Neuronal stem cell (in vitro differentiated cells): ENCODE measurements at places on chromosomes 6 and 20.
A peak's percentile ranks its signal among the peaks of the same experiment; 100 is the strongest.

- DNase-seq = no peak
Measured at GRCh38 chr6:1600764-1601157, 9.0 kb upstream of the FOXC1 start.

- no peak for DNase-seq
Measured at GRCh38 chr6:102415891-102416290, 1022.4 kb downstream of the GRIK2 start.

DNA sequence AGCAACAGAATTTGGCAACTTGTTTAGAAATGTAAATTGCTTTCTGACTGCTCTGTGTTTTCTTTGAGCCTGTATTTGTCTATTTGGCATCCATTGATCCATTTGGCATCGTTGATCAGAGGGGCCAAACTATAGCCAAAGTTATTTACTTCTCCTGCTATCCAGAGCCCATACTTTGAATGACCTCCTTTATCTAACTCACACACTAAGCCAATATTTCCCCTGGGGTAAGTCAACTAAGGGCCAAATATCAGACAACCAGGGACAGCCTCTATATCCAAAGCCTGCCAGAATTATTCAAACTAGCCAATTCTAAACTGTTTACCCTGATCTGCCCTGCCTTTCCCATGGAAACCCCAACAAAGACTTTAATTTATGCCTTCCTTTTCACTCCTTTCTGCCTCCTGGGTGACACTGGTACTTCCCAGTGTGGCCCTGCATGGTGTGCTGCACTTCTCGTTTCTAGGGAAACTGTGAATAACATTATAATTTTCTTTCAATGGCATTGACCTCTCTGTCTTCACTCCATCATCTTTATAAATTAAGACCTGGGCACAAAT lies 19.8 kb upstream of the ZNF184 start:
- DNase-seq = no peak

- DNase-seq = no peak
Measured at GRCh38 chr6:151634336-151634720, 140.5 kb downstream of the CCDC170 start.

DNA sequence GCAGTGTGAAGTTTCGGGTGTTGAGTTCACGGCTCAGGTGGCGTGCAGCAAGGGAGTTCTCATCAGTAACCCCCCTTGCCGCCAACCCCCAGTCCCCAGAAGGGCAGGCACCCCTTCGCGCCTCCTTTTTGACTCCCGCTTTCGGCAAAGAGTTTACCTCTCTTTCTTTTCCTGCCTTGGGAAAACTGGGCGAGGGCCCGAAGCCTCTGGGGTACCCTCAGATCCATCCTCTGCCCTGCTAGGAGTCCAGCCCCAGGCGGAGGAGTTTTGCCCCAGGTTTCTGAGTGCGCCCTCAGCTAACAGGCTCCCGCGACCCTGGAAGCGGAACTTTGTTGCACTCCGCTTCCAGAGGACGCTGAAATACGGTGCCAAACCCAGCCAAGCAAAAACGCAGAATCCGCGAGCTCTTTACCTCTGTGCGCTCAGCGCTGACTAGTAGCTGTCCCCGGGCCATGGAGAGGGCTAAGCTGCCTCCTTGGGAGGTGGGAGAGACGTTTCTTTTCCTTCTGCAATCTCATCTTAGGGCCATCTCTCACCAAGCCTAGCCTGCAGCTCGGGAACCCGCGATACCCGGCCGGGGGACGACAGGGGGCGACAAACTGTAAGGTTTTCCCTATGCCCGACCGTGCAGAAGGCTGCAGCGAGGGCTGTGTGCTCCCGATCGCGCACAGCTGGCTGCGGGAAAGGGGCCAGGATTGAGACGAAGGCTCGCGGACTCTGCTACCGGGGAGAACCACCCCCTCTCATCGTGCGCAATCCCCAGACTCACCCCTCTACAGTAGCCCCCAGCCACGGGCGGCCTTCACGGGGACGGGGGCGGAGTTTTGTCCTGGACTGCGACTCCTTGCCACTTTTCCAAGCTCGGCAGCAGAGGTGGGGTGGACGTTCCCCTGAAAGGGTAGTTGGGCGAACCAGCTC lies 2.7 kb upstream of the PAX1 start:
- DNase-seq = peak; percentile 86

DNA sequence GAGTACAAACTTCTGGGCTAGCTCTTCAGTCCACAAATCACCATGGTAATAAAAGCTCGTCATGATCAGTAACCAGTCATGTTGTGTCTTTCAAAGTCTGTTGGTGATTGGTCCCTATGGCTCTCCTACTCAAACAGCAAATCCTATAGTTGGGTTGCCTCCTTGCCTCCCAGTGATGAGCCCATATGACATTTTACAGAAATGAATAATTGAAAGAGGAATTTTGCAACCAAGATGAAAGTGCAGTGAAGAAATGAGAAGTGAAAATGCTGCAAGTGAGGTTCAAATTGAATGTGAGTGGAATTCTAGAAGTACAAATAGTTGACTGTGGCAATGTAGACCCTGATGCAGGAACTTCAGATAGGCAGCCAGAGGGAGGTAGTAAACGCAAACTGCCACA lies 5.1 kb upstream of the SIRPD start:
- DNase-seq = no peak

GRCh38 chr20:44014807-44015732 lies 100.4 kb downstream of the TOX2 start:
- no peak for DNase-seq

GRCh38 chr6:29520232-29520631 lies 32.5 kb upstream of the MAS1L start:
- DNase-seq = no peak

DNA sequence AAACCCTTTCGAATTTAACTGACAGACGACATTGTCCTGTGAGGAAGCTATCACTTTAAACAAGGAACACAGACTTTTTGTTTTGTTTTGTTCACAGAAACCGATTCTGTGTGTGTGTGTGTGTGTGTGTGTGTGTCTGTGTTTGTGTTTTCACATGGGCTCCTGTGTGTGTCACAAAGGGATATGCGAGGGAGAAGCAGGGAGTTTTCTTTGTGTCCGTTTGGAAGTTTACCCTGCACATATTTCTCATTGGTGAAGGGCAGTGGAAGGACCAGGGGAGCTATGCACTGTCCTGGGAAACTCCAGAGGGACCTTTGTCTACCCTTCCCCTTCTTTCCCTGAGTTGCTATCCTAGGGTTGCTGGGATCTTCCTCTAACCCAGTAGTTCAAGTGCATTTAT lies 17.7 kb downstream of the POM121L2 start:
- DNase-seq = no peak

GRCh38 chr6:46989398-46989797 lies 52.7 kb downstream of the ADGRF1 start:
- no peak for DNase-seq

DNA sequence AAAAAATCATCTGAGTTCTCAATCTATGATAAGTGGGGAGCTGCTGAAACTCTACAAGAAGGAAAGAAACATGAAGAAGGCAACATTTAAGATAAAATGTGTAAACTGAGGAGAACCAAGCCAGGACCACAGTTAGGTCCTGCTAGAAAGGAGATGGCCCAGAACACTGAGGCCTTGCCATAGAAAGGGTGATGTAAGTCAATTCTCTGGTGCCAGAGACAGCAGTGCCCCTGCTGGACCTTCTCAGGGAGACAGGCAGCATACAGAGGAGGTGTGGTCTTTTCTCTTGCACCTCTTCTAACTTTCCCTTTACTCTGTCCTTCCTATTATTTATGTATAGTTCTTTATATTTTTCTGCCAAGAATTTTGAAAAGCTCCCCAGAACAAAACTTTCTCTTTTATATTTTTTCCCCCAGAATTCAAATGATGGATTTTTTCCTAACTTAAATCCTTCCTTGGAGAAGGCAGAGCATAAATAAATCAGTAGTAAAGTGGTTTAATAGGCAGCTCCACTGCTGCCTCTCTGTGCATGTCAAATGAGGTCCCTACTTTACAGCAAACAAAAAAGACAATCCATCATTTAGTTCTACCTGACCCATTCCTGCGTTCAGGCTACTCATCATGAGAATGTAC lies 9.0 kb downstream of the UQCC2 start:
- DNase-seq = no peak

- DNase-seq = no peak
Measured at GRCh38 chr6:102066301-102066700, 672.8 kb downstream of the GRIK2 start.
